ENCODE measurements at places on chromosomes 7 and 10. TPM values are rescaled to one million over a fixed set of nuclear protein-coding genes. Genes with fewer than 3 reads are reported as not detected.

- DNase-seq: no peak
Observed at GRCh38 chr7:3244241-3244814, 56.7 kb upstream of the SDK1 start.

Gene AEBP1
- 19.8 TPM for total RNA-seq

Gene LRRC61
- total RNA-seq: 5.8 TPM

DNA sequence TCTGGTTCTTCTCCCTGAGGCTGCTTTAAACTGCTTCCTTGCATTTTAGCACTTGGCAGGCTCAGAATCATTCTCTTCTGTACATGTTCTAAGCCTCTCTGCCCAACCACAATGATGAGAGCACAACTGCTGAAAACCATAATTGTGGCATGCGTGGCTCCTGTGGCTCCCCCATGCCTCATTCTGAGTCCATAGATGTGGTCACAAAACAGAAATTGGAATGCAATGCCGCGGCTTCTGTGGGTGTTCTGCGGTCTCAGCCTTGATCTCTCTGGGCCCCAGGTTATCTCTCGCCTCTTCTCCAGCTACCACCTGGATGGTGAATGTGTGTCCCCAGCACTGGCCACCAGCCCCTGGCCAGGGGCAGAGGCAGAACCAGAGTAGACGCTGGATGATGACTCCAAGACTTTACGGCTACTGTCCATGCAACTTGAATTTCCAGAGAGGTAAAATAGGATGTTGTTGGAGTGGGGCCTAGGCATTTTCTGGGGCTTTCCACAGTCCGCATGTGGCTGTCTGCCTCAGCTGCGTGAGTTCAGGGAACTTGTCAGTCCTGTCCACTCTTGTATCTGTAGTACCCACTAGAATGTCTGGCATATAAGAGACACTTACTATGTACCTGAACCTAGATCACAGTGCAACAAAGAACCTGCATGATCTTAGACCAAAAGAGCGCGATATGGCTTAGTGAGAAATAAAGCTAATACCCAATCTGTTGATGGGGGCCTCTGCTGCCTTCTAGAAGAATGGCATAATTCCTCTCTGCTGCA, 52.4 kb upstream of the ADRB1 start:
- no peak for DNase-seq

GRCh38 chr10:61633665-61634064, 29.1 kb upstream of the CABCOCO1 start:
- DNase-seq: peak; percentile 51

DNA sequence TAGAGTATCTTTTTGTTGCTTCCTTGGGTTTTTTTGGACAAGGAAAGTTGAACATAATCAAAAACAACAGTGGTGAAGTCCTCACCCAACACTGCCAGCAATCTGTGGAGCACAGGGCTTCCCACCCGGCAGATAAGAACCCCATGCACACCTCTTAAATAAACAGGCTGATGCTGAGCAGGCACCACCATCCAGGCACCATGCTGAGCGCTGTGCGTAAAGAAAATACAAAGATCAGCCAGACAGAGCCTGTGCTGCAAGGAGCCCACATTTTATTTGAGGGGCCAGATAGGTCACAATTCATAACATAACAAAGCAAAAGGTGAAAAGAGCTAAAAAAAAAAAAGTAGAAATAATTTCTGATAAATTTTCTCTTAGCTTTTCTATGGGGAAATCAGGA, 231.2 kb downstream of the PTPRN2 start:
- DNase-seq: no peak

DNA sequence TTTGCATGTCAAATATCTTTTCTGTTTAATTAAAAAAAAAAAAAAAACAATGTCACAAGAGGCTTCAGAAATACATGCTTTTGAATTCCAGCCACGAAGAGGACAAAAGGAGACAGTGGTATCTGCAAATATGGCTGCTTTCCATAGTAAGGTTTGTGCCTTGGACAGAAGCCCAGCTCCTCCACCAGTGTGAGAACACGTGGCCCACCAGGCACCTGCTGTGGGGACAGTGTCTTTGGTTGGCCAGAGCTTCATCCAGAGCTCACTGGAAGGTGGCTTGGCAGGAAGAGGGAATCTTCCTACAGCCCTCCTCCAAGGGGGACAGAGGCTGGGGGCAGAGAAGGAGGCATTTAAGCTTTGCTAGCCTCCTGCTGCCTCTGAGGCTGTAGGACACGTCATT, 144.6 kb downstream of the GLCCI1 start:
- DNase-seq: no peak

- DNase-seq: no peak
Observed at GRCh38 chr10:71752391-71753090, 20.8 kb downstream of the VSIR start.

- no peak for DNase-seq
Observed at GRCh38 chr10:443459-443858, 246.0 kb downstream of the DIP2C start.

- DNase-seq: peak; percentile 87
Observed at GRCh38 chr7:150994141-150994837, 3.5 kb downstream of the NOS3 start.
